ENCODE measurements at places on chromosomes 11 and 22.

DNA sequence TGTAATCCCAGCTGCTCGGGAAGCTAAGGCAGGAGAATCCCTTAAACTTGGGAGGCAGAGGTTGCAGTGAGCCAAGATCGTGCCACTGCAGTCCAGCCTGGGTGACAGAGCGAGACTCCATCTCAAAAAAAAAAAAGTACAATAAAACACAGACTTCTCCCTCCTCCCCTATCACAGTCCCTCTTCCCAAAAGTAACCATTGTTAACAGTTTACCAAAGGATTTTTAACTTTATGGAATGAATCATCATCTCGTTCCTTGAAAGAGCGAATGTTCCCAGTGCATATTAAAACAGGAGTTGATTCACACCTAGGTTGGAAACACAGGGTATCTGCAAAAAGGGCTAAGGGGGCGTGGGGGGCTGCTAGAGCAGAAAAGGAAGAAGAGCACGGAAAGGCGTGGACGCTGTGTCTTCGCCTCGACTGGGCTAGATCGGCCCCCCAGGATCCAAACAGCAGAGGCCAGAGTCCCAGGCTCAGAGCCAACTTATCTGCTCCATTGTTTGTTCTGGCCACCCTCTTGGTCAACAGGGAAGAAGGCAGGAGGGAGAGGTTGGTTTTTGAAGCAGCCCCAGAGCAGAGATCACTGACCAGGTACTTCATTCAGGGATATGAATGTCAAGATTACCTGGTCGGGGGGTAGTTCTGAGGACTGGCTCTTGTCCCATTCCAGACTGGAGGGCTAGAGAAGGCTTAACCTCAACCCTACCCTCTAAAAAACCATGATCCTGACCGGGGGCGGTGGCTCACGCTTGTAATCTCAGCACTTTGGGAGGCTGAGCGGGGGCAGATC is 2.1 kb upstream of the AHNAK start:
- DNase-seq = no peak

DNA sequence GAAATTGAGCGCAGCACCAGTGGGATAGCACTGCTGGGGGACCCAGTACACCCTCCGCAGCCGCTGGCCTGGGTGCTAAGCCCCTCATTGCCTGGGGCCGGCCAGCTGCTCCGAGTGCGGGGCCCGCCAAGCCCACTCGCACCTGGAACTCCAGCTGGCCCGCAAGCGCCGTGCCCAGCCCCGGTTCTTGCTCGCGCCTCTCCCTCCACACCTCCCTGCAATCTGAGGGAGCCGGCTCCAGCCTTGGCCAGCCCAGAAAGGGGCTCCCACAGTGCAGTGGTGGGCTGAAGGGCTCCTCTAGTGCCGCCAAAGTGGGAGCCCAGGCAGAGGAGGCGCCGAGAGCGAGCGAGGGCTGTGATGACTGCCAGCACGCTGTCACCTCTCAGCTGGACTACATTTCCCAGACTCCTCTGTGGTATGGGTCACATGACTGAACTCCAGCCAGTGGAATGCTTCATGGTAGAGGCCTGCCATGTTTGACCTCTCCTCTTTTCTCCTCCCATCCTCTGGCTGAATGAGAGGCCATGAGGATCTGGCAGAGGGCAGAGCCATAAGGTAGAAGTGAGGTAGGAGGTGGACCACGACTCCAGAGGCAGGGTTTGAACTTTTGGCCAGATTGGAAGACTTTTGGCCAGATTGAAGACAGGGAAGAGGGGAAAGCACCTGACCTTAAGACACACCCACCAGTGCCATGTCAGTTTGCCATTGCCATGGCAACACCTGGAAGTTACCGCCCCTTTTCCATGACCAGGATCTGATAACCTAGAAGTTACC is 6.2 kb downstream of the MRGPRD start:
- DNase-seq = no peak

DNA sequence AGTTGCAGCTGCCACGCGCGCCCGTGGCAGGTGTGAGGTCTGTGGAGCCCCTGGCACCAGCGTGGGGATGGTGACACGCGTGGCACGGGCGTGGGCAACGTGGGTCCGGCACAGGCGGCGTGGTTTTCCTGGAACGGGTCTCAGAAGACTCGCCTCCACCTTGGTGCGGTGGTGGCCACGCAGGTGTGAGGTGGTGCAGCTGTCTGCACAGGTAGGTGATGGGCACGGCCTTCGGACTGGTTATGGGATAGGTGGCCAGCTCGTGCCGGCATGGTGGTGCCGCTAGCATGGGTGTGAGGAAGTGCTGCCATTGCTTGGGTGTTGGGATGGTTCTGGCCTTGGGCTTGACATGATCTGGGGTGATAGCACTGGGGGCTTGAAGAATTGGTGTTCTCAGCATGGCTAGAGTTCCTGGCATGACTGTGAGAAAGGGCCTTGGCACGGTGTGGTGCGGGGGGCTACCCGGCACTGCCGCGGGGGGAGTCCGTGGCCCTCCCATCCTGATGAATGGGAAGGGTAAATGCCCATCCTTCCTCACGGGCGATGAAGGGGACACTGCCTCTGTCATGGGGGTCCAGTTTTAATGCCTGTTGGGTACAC is 531 bp downstream of the DAGLA start:
- DNase-seq = no peak

DNA sequence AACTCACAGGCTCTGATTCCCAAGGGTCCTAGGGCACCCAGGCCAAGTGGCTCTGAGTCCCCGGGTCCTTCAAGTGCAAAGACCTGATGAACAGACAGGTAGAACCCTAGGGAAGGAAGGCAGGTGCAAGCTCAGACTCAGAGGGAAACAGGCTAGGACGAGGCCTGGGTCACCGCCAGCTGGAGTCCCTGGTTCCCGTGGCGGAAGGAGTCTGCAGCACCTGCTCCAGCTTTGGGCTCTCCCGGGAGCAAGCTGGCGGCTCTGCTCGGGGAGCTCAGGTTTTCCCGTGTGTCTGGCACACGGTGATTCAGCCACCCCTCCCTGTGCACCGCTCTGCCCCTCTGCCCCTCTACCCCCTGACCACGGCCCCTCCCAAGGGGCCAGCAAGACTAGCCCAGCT is 59.8 kb downstream of the WNT7B start:
- no peak for DNase-seq

DNA sequence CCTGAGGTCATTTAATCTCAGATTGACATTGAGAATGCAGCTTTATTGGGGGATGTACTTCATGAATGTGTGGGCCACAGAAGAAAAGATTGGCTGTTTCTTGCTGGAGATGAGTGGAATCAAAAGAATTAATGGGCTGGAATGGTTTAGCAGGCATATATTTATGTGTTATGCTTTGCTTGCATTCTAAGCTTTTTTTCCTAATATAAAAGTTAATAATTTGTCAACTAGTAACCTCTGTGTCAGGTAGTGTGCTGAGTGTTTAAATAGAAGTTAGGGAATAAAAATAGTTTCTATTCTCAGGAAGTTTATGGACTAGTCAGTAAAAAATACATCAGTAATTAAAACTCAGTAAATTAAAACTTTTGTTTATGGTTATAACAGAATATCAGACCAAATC is 67.4 kb upstream of the PRODH start:
- DNase-seq = no peak

DNA sequence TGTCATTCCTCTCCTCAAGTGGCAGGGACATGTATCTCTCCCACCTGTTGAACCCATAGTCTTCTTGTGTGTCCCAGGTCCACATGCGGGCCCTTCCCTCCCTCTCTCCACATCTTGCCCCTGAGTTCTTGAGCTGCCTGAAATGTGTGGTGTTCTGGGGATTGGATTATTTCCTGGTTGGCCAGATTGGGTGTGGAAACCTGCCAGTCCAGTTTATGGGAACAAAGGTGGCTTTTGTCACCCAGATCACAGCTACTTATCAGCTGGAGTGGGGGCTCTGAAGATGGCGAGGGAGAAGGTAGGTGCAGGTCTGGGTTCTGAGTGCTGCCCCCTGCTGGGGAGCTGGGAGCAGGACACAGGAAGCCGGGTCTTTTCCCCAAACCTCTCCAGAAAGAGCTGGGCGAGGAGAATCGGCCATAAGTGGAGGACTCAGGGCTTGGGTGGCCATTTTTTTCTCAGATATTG is 14.2 kb downstream of the DTX4 start:
- peak; percentile 13 for DNase-seq

- peak; percentile 44 for DNase-seq
Measured at GRCh38 chr22:39690881-39691605, 120.5 kb downstream of the CACNA1I start.

DNA sequence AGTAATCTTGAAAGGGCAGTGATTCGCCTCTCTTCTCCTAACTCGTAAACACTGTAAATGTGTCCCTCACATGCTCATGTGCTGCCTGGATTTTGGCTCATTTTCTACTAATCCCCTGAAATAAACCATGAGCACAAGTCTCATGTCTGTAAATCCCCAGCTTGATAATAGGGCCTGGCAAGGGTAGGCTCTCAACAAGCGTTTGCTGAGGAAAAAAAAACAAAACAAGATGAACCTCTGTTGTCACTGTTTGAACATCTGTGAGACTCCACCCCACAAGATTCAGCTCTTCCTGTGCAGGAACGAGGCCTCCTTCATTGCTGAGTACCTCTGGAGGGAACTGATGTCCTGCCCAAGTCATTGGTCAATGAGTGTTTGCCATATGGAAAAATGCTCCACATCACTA is 4.5 kb upstream of the CYB5R2 start:
- DNase-seq = no peak

DNA sequence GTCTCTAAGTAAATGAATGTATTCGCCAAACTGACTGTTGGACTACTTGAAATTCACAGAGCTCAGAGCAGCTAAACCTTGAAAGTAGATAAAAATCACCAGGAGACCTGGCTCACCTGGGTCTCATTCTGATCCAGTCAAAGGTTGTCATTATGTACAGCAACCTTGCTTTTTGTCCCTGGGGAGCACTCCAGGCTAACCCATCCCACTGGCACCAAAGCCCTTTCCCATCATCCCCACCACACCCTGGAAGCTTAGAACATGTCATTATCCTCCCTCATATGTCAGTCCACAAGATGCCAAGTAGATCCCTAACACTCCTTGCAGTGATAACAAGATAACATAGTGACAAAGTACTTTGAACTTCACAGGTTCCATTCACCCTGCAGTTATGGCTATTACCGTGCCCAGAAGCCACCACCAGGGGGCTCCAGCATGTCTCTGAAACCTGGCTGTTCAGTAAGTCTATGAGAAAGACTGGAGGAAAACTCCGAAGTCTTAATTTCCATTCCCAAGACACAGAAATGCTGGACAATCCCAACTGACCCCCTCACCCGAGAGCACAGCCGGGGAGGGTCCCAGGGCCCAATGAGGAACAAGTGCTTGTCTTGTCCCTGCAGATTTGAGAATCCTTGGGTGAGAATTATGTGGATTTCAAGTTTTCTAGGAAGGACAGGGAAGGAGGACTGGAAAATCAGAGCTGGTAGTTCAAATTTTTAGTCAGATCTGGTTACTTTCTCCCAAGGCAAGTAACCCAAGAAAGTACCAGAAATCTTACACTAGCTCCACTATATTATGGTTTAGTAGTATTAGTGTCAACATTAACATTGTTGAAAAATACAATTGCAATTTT is 43.0 kb upstream of the USP47 start:
- DNase-seq = peak; percentile 67

- no peak for DNase-seq
Measured at GRCh38 chr11:109304159-109304558, 117.8 kb upstream of the C11orf87 start.

DNA sequence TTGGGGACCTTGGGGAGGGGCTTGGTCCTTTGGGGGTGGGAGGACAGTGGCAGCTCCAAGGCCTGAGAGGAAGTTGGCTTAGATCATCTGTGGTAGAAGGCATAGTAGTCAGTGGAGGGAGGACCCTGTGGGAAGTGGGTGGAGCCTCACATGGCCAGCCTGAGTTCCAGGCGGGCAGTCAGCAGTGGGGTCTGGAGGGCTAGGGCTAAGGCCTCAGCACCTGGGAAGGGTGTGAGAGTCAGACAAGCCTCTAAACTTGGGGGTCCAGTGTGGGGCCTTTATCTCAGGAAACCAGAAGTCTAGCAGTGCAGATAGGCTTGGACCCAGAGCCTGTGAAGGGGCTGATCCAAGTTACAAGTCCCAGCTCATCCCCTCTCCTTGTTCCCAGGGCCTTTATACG is 4.0 kb downstream of the NLRX1 start:
- DNase-seq = no peak

GRCh38 chr11:63490551-63491239 is at the start of gene PLAAT5:
Gene PLAAT5 (minus strand): TSS chr11:63491167. CDS start chr11:63491034, 133 bp downstream.
- DNase-seq = peak; percentile 14

GRCh38 chr11:6411594-6412031 is 7.3 kb downstream of the APBB1 start:
- no peak for DNase-seq

- no peak for DNase-seq
Measured at GRCh38 chr11:114413958-114414357, 13.5 kb downstream of the RBM7 start.

DNA sequence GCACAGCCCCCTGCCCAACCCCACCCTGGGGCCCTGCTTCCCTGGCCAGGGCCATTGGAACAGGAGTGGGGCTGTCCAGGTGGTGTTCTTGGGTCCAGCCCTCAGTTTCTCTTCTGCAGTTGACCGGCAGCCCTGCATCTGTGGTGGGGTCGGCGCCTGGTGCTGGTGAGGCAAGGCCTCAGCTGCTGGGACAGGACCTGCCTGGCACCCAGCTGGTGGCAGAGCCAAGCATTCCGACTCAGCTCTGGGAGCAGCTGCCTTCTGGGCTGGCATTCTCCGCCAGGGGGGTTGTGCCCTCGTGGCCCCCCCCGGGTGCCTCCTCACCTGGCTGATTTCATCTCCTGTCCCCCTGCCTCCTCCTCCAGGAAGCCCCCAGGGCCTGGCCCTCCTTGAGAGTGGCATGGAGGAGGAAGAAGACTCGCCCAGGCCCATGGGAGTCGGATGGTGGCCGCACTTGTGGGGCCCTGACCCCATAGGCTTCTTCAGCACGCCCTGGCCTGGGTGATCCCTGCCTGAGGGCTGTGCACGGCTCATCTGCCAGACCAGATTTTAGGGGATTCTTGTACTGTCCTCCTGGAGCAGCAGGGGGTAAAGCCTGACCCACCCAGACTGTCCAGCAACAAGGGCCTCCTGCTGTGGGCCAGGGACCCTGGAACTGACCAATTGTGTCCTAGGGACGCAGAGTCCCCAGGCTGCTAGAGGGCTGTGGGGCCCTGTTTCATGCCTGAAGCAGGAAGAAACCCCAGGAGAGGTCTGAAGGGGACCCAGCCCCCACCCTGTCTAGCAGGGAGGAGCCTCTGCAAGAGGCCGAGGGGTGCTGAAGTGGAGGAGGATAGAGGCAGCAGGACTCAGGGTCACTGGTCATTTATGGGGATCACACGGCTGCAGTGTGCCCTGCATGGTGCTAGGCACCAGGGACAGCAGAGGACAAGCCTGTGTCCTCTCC is 11.6 kb downstream of the CD81 start:
- no peak for DNase-seq

- DNase-seq = no peak
Measured at GRCh38 chr11:65505466-65506289, 6.8 kb downstream of the MALAT1 start.

DNA sequence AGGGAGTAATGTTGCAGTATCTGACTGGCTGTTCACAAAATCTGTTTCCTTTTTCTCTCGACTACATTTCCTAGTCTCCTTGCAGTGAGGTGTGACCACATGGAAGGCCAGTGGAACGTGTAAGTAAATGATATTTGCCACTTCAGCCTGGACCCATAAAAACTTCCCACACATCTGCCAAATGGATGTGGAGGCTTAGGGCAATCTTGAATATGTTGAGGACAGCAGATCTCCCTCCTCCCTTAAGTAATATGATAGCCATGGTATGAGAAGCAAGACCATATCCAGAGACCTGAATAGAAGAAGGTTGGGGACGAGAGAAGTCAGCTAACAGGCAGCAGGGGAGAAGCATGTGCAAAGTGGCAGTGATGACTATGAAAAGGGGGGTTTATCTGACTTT is 33.0 kb upstream of the C11orf87 start:
- DNase-seq = no peak
